HAP-1 (cell line): ENCODE measurements at places on chromosomes 2 and 18.

DNA sequence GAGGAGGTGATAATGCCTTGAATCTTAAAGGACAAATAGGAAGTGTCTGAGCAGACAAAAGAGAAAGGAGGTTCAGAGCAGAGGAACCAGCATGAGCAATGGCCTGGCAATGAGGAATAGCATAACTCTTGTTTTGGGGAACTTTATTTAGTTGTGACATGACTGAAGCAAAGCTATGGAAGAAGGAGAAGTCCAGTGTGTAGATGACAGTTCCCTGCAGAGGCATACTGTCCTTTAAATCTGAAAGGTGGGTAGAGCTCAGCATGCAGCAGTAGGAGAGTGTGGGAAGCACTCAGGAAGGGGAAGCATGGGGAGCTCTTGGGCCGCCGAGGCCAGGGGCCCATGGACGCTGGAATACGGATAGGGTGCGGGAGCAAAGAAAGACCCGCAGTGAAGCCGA is 173.8 kb downstream of the SEPTIN10 start:
- DNase-seq: no peak

- DNase-seq: no peak
Measured at GRCh38 chr2:43399515-43400264, 173.3 kb upstream of the ZFP36L2 start.

GRCh38 chr2:71291398-71291797 is 40.2 kb upstream of the ZNF638 start:
- no peak for DNase-seq

GRCh38 chr2:65319674-65320041 is 92.0 kb downstream of the ACTR2 start:
- DNase-seq: no peak

GRCh38 chr2:692767-693166 is 15.6 kb upstream of the TMEM18 start:
- no peak for DNase-seq

GRCh38 chr2:70397186-70397585 is 95.3 kb upstream of the FAM136A start:
- no peak for DNase-seq

DNA sequence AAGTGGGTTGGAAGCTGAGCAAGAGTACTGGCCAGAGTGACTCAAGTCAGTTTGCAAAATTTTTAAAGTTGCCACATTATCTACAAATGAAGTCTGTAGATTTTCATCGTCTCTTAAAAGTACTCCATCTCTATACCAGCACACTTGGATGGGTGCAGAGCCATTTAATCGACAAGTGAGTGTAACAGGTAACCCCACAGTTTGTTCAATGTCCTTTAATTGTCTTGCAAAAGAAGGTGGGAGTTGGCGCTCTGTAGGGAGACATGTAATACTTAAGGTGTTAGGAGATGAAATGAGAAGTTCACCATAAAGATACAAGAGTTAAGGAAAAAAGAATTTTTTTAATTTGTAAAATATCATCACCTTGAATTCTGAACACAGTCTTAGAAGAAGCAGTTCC is 84.9 kb downstream of the TTN start:
- DNase-seq: no peak

- no peak for DNase-seq
Measured at GRCh38 chr18:69730664-69731063, 217.0 kb downstream of the CD226 start.

- no peak for DNase-seq
Measured at GRCh38 chr2:240796543-240797499, 23.2 kb downstream of the KIF1A start.

GRCh38 chr2:29372185-29372584 is 257.0 kb downstream of the CLIP4 start:
- DNase-seq: no peak

DNA sequence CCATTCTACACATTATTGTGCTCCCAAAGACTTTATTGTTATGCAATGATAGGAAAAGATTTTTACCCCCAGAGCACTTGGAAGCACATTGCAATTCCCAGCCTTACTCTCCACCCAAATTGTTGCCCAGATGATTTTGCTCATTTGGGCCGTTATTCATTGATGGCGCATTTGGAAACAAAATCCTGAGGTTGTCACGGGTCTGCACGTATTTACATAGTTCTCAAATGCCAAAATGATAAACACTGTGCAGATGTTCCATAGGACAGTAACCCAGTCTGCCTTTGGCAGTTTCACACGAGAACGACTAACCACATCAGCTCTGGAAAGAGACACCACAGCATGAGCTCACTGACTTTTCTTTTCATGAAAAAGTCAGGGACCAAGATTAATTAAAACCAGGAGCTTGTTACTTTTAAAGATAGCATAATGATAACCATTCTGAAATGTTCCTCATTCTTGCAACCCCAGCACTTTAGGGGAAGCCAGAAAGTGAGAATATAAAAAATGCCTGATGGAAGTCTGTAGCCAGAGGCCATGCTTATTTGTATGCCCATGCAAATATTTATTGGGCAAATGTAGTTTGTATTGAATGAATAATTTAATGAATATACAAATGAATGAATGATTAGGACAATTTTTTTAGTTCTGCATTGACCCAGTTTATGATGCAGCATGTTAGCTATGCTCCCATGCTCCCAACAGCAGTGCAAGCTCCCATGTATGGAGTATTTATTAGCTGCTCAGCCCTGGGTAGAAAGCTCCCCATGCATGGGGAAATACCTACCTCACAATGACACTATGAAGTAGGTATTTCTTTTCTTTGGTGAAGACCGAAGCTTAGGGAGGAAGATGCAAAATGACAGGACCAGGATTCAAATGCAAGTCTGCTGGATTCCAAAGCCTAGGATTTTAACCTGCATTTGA is 84.6 kb downstream of the MAIP1 start:
- no peak for DNase-seq

DNA sequence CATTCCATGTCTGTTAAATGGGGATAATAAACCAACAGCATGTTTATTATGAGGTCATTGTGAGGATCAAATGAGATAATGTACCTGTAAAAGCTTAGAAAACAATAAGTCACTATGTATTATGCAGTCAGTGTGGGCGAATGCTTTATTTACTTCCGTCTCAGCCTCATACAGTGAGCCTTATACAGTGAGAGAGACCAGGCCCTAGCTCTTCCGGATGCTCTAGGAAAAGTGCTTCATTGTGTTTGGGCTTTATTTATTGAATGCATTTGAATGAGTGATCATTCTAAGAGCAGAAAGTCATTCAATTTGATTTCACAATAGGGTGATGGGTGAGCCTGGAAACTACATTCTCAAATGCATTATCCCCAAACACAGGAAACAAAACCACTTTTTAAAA is 603.9 kb upstream of the FANCL start:
- no peak for DNase-seq

DNA sequence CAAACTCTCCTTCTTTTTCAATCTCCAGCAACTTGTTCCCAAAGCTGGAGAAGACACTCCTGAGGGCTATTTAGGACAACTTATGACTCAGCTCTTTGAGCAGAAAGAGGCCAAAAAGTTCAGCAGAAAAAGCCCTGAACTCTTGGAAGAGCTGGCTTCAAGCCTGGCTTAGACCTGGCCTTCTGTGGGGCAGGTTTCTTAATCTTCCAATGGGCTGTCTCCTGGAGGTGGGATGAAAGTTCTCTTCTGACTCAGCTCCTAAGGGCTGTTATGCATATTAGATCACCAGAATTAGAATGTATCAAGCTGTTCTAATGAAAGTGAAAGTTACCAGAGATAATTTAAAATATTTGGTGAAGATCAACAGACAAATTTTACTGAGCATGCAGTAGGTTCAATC is 129.4 kb downstream of the RAD51AP2 start:
- DNase-seq: no peak

DNA sequence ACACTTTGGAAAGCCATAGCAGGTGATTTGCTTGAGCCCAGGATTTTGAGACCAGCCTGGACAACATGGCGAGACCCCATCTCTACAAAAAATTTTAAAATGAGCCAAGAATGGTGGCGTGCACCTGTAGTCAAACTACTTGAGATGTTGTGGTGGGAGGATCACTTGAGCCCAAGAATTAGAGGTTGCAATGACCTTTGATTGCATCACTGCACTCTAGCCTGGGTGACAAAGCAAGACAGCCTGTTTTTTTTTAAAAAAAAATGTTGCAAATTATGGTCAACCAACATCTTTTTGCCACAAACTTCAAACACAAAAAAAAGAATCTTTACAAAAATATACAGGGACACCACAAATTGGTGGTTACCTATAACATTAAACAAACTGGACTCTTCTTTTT is 40.3 kb downstream of the MEX3C start:
- DNase-seq: no peak

- no peak for DNase-seq
Measured at GRCh38 chr2:234291765-234292204, 205.1 kb downstream of the ARL4C start.

- DNase-seq: no peak
Measured at GRCh38 chr2:196077821-196078220, 9.2 kb upstream of the DNAH7 start.

GRCh38 chr2:27448381-27448780 is 6.2 kb downstream of the KRTCAP3 start:
- no peak for DNase-seq
